ENCODE measurements at places on chromosomes 7 and 10.

GRCh38 chr7:88200261-88200660, 19.6 kb downstream of the SRI start:
- DNase-seq, result no peak

GRCh38 chr10:99693933-99694583, 34.7 kb downstream of the ENTPD7 start:
- DNase-seq, result no peak

DNA sequence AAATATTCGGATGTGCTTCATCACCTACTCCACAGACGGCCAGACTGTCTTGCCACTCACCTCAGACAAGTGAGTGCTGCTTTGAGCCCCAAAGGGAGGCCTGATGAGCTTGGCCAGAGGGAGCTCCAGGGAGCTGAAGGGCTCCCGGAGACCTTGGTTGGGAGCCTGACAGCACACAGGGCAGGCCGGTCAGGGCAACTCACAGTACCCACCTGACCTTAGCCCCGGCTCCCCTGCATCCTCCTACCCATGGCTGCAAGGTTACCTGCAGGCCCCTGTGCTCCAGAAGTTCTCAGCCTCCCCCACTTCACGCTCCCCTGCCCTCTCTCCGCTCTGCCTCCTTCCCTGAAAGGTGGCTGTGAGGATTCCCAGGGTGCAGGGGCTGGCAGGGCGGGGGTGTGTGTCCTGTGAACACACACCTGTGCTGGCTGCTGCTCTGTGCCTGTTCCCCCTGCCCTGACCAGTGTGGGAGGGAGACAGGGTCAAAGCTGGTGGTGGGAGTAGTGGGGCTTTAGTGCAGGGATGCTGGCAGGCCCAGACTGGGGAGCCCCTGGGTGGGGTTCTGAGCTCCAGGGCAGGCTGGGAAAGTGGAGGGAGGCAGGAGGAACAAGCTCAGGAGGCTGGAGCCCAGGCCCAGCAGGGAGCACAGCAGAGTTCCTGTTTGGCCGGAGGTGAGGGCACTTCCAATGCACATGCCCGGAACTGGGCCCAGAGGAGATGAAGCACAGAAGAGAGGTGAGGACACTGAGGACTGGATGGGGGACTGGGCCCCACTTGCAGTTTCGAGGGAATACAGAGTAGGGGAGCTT, 7.2 kb downstream of the ANTXRL start:
- no peak for DNase-seq

GRCh38 chr7:137987563-137987962, 14.3 kb downstream of the CREB3L2 start:
- DNase-seq, result no peak

- no peak for DNase-seq
Observed at GRCh38 chr10:27660268-27660667, 85.4 kb downstream of the MKX start.

DNA sequence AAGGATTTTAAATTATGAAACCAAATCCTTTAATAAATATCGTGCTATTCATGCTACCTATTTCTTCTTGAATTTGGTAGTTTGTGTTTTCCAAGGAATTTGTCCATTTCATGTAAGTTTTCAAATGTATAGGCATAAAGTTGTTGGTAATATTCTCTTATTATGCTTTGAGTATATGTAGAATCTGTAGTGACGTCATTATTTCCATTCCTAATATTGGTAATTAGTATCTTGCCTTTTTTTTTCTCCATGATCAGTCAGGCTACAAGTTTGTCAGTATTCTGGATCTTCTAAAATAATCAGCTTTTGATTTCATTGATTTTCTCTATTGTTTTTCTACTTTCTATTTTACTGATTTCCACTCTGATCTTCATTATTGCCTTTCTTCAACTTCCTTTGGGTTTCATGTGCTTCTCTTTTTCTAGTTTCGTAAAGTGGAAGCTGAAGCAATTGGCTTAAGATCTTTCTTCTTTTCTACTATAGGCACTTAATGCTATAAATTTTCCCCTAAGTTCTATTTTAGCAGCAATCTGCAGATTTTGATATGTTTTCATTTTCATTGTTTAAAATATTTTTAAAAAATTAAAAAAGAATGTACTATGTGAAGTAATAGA, 156.5 kb upstream of the HDAC9 start:
- DNase-seq, result no peak

DNA sequence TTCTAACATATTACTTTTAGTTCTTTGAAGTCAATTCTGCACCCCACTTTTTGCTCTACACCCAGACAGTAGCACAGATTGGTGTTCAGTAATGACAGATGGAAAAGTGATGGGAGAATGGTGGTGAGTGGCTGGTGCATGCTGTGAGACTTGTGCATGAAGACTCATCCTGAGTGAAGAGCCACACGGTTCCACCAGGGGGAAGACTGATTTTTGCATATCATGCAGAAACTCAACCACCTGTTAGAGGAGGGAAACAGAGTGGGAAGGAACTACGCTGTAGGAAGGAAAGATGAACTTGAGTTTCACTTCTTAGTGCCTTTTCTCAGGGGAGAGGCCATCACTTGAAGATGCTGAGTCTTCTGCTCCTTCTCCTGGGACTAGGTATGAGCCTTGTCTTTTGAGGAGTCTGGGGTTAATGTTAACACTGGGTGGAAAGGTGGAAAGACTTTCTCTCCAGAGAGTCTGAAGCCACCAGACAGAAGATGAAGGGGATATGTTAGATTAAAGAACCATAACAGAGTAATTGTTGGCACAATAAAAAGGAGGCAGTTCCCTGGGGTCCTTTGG, 9.3 kb upstream of the PRSS1 start:
- no peak for DNase-seq

DNA sequence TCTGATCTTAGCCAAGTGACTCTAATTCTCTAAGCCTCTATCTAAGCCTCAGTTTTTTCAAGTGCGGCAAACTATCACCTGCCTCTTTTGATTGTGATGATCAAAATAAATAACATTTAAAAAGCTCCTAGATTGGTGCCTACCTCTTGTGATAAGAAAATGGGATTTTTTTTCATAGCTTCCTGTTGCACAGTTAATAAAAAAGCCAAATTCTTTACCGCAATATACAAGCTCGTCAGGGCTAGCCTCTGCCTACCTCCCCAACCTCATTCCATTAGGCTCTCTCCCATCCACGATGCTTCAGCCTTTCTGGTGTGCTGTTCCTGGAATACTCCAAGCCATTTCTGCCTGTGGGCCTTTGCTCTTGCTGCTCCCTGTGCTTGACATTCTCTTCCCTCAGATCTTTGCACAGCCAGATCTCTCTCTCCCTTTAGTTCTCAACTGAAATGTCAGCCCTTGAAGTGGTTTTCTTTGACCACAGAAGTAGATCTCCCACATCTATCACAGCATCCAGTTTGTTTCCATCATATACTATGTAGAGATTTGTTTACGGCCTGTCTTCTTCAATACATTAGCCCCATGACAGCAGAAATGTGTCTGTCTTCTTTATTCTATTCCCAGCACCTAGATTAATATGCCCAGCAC, 48.8 kb downstream of the SFR1 start:
- no peak for DNase-seq

GRCh38 chr7:101273206-101273605, 28.3 kb upstream of the FIS1 start:
- no peak for DNase-seq

DNA sequence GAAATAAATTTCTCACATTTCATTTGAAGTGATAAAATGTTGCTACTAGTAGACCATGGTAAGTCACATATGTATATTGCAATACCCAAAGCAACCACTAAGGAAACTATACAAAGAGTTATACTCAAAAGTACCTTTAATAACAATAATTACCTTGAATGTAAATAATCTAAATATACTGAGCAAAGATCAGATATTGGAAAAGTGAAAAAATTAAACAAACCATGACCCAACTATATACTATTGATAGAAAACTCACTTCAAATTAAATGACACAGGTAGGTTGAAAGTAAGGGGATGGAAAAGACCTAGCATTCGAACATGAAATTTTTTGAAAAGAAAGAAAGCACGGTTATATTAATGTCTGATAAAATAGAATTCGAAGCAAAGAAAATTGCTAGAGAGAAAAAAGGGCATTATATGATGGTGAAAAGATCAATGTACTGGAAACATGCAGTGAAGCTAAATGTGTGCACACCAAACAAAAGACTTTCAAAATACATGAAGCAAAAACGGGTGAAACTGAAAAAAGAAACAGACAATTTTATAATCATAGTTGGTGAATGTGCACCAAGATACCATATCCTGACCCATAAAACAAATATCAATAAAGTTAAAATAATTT, 29.1 kb downstream of the TFPI2 start:
- no peak for DNase-seq

GRCh38 chr10:50260791-50261281, 9.5 kb upstream of the ASAH2 start:
- DNase-seq, result no peak

- DNase-seq, result no peak
Observed at GRCh38 chr10:132188331-132188730, 1.6 kb downstream of the DPYSL4 start.

DNA sequence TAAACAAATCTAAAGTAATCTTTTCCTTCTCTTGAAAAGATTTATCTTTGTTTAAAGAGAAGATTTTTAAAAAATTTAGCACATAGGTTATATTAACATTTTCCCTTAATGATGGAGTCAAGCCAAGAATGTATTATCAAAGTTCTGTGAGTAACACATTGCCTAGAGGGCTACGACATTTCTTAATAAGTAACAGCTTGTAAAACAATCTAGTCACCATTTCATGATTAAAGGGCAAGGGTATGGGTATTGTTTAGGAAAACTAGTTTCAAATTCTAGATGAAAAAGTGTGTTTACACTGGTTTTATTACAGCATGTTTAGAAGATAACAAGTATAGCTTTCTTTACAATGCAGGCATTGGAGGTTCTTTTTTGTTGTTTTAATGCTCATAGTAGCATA, 28.6 kb upstream of the LAMB4 start:
- DNase-seq, result no peak

DNA sequence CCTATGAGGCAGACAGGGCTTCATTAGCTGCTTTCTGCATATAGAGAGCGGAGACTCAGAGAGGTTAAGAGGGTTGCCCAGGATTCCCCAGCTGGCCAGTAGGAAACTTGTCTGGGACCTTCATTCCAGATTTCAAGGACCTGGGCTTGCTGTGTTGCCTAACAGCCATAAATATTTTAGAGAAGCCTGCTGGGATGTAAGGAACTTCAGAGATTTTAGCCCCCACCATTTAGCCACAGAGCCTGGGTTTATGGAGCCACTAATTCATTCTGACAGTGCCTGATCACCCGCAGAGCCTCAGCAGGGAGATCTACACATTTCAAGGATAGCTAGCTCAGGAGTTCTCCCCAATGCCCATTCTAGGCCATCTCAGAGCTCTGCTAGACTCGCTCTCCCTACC, 56.6 kb upstream of the TRUB1 start:
- DNase-seq, result no peak

GRCh38 chr7:75045881-75046280, 27.7 kb downstream of the RCC1L start:
- no peak for DNase-seq

GRCh38 chr10:132382231-132382922, 14.6 kb upstream of the PWWP2B start:
- DNase-seq, result no peak

DNA sequence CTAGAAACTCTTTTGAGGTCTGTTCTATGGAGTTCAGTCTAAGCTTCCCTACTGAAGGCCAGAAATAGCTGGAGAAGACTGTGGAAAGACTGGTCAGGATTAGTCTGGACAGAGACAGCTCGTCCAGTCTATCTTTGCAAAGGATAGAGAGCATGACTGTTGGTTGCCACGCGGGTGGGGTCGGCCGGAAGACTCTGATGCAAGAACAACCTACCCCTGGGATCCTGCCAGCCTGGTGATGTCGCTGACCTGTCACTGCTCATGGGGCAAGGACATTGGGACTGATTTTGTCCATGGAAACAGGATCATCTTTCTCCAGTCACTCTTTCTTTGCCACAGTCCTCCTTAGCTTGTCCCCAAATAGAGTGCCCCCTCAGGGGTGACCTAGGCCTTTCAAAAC, 337.6 kb upstream of the NPSR1 start:
- DNase-seq, result no peak

DNA sequence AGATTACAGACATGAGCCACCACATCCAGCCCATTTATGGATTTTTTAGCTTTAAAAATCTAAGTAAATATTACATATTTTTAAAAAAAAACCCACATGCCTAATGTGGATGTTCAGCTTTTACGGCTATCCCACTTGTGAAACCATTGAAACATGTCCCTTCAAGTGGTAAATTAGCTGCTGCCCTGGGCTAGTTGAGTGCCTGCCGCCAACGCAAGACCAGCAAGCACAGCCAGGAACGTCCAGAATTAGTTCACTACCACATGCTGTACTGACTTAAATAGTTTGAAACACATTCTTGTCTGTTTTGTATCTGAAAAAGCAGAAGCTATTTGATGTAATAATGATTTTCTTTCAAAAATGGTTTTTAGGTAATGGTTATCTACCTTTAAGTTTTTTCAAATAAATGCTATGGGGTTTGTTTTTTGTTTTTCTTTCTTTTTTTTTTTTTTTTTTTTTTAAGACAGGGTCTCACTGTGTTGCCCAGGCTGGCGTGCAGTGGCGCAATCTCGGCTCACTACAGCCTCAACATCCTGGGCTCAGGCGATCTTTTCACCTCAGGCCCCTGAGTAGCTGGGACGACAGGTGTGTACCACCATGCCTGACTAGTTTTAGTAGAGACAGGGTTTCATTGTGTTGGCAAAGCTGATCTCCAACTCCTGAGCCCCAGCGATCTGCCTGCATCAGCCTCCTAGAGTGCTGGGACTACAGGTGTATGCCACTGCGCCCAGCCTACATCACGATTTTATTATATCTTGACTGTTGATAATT, 57.0 kb downstream of the KLRG2 start:
- no peak for DNase-seq

- DNase-seq, result no peak
Observed at GRCh38 chr7:3386423-3387190, 85.6 kb downstream of the SDK1 start.

GRCh38 chr7:119472408-119473038, 800.5 kb upstream of the KCND2 start:
- DNase-seq, result no peak

DNA sequence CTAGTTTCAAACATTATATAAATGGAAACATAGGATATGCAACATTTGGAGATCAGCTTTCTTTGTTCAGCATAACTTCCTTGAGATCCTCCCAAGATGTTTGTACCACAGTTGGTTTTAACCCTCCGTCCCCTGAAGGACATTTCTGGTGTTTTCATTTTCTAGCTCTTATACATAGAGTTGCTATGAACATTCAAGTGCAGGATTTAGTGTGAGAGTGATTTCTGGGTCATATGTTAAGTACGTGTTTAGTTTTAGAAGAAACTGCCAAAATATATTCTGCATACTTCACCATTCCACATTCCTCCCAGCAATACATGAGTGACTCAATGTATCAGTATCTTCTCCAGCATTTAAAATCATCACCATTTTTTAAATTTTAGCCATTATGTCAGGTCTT, 588.7 kb upstream of the PFKP start:
- no peak for DNase-seq

GRCh38 chr10:103947799-103948516, 19.0 kb upstream of the SLK start:
- DNase-seq, result no peak

- no peak for DNase-seq
Observed at GRCh38 chr10:84201244-84201606, 6.9 kb downstream of the CDHR1 start.
